Activated gamma-delta T cell (primary cell): ENCODE measurements at places on chromosomes 6 and 20.

DNA sequence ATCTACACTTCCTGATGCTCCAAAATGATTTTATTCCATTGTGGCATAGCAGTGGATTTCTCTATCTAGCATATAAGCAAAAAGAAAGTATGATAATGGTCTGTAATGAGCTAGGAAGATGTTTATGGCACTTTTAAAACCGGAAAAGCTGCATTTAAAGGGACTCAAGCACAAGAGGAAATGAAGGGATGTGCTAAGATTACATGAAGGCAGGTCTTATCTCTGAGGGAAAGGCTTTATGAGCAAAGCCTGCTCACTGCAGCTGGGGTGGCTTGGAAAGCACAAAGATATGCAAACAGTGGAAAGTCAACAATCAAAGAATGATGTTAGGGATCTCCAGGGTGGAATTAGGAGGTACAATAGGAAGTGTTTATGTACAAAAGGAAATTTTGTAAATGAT is 138.2 kb downstream of the TENT5A start:
- DNase-seq: no peak

- no peak for DNase-seq
These were observed 20.9 kb upstream of the KLHL31 start for GRCh38 chr6:53686355-53686940.

DNA sequence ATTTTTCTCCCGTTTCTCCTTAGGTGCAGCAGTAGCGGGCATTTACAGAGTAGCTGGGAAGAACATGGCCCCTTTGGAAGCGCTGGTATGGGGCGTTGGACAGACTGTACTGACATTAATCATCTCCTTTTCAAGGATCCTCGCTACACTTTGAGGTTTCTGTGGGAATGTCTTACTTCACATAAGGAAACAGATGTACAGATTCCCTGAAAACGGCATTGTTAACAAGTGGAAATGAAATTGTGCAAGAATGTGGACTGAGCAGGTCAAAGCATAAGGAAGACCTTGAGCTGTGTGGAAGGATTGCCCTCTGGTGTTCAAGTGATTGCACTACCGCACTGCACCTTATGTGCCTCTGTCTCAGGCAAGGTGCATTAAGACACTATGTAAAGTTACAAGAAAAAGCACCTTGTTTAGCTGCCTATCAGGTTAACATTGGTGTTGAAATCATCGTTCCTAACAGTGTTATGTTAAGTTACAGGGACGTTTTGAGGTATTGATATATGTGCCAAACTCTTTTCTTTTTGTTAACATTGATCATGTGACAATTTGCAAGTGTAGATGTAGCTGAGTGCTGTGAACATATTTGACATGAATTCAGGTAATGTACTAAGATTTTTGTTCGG is 38.0 kb downstream of the TMEM170B start:
- DNase-seq: no peak

GRCh38 chr20:23115822-23116221 is 29.7 kb upstream of the CD93 start:
- no peak for DNase-seq

- DNase-seq: no peak
These were observed 56.8 kb downstream of the SNX9 start for GRCh38 chr6:157879873-157880254.

GRCh38 chr20:63533388-63533787 is 3.8 kb downstream of the PTK6 start:
- DNase-seq: no peak

DNA sequence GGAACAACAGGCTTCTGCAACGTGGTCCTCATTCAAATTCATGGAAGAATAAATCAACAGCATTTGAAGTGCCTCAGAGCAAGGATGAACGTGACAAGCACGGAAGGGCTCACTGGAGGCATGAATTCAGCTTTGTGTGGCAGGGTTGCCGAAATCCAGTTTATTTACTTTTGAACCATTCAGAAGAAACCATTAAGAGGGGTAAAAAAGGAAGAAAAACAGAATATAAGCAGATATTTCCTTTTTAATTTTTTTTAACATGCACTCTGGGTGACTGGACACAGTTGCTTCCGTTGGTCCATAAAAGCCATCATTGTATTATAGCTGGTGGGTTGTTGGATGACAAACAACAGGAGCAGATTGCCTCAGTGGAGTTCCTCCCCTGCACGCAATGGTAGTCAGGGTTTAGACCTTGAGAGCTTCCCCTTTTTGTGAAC is 17.3 kb upstream of the SNRPB2 start:
- DNase-seq: no peak

DNA sequence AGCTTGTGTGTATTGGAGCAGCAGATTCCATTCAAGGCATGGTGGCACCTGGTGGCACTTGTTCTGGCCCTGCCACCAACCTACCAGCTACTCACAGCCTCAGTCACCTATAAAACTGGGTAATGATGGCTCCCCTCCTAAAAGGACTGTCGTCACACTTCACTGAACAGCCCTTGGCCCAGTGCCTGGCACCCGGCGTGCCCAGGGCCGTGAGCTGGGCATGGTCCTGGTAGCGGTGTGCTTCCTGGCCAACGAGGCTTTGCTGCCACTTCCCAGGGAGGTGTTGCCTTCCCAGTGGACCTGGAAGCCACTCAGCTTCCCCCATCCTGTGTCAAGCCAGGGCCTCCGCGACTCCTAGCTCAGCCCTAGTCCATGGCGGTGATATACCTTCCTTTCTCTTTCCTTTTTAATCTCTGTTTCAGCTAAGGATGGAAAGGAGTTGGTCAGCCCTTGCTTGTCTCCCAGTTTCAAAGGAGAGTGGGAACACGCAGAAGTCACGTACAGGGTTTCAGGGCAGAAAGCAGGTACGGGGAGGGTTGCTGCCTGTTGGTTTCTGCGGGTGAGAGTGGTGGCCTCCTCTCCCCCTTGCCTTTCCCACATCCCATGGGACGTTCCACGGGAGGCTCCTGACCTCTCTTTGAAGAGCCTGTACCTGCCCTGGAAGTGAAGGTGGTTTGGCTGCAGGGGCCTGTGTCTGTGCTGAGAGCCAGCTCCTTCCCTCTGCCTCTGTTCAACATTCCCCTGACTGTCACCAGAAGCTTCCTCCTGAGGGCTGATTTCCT is 25.5 kb downstream of the ENTPD6 start:
- no peak for DNase-seq

DNA sequence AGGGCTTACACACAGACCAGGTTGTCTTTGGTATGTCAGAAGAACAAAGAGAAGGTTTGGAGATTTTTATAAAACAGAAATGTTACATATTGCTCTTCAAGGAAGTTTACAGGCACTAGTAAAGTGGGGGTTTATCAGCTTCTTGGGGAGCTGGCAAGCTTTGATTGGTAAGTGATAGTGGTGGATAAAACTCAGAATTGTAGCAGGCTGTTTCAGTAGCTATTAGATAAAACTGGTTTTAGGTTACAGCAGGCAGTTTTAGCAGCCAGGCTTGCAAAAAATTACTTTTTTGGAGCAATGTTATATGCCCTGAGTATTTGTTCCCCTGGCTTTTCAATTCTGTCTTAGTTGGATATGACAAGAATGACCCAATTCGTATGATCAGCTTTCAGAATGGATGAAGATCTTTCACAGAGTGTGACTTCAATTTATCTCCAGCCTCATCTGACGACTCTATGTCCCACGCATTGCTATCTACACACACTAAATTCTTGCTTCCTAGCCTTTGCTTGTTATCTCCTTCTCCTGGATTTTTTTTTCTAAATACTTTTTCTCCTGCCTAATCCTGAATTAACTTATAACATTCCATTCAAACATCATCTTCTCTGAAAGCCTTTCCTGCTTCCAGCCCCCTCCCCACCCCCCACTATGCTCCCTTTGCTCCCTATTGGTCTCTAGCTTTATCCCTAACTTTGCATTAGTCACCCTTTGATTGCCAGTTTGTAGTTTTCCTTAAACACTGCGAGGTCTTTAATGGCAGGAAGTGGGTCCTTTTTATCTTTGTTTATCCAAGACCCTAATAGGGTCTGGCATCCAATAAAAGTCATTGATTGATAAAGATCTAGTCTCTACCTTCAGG is 1.0 kb upstream of the TOMM34 start:
- no peak for DNase-seq

DNA sequence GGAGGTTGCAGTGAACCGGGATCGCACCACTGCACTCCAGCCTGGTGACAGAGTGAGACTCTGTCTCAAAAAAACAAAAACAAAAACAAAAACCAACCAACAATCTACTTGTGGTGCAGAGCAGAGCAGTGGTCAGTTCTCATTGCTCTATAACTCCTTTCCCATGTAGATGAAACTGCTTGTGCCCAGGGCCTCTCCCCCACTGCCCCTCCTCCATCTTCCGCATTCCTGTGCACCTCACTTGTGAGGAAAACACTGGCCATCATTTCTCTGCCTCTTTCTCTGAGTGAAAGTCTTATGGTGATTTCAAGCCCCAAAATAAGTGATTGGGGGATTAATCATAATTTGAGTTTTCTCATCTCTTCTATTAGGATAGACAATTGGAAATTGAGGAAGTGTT is 63.9 kb upstream of the GLP1R start:
- no peak for DNase-seq

GRCh38 chr6:165849534-165850430 is 186.7 kb upstream of the PDE10A start:
- no peak for DNase-seq

- DNase-seq: no peak
These were observed 1.5 kb downstream of the HNF4A start for GRCh38 chr20:44357020-44357419.

- DNase-seq: no peak
These were observed 20.0 kb upstream of the TRIM27 start for GRCh38 chr6:28943557-28944411.

GRCh38 chr6:34671367-34671766 is 25.2 kb downstream of the ILRUN start:
- no peak for DNase-seq

DNA sequence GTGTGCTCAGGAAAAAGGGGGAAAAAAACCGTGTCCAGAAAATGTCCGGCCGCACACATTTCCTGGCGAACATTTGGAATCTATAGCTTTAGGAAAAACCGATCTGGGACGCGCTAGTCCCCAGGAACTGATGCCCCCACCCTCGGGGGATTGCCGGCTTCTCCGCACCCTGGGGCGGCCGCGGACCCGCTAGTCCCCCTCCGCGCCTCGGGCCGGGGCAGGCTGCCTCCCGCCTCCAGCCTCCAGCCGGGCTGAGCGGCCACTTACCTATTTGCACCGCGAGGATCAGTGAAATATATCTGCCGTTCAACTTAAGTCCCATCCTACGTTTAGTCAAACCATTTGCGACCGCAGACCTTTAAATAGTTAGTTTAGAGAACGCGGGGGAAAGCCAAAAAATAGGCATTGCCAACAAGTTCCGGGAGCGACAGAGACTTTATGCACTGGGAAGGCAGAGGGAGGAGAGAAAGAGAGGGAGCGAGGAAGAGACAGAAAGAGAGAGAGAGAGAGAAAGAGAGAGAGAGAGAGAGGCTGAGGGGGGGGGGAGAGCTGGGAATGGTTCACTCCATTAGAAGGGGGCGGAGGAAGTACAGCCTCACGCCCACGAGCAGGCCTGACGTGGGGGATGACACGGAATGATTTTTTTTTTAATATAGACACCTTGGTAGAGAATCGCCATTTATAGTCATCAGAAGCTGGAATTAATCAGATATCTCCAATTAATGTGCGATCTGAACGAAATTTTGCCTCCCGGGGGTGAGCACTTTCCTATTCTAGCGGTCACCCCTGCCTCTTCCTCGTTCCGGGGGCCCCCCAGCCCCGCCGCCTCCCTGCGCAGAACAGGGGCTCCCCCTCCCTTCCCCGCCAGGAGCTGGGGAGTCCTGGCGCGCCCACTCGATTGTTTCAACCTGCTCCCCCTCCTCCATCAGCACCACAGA is at the start of gene NRN1:
Gene NRN1, minus strand, starts transcription at position 498 of the 938 bp plus-strand sequence. Its CDS starts 176 bp downstream, at position 322.
- DNase-seq: no peak

DNA sequence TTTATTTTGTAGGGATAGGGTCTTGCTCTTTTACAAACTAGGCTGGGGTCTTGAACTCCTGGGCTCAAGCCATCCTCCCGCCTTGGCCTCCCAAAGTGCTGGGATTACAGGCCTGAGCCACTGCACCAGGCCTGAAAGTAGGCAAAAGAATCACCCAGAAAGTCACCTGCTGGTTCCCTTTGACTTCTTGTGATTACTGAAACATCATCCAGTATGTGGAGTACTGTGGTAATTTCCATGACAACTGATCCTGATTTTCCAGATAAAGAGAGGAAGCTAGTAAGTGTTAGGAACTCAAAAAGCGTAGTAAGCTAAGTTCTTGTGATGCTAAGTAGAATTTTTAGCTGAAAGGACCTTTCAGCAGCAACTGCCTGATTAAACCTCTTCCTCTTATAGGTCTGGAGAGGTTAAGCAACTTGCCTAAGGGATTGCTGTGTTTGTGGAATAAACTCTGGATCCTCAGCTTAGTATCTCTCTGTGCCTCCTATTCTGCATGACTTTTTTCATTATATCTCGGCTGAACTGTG is 16.8 kb downstream of the RALY start:
- no peak for DNase-seq

DNA sequence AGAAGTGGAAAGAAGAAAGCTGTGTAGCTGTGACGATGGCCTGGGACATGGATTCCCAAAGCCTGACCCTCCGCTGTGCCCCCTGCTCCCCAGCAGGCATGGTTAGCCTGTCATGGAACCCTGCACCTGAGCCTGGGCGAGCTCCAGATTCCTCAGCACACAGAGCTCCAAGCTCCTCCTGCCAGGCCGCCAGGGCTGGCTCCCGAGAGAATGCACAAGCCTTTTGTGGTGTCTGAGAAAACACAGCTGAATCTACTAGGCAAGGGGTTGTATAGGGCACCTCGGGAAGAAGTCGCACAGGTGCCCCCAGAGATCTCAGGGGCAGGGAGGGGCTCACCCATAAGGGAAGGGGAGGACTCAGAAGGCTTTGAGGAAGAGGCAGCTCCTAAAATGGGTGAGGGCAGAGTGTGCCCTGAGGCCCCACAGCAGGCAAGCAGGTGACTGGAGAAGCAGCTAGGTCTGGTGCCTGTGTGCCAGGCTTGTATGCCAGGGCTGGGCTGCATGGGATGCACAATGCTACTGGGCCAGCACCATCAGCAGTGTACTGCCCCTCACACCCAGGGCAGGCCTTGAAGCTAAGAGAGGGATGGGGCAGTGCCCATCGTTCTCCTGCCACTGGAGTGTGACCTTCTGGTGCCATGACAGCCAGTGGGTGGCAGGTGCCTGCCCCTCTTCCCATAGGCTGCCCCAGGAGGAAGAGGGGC is 64.3 kb upstream of the CD93 start:
- no peak for DNase-seq

DNA sequence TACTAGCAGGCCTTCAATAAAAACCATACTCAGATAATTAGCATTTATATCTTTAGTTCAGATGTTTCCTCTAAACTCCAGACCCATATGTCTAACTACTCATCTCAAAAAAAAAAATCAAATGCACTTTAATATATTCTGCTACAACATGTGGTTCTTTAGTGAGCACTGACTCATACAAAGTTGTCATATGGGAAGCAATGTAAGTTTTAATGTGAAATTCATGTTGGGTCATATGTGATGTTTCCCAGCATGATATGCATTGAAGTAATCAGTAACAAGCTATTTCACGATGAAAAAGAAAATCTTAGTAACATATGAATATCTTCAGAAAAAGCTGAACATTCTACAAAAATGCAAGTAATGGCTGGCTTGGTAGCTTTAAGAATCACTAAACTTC is 859.7 kb upstream of the ADGRB3 start:
- DNase-seq: no peak

GRCh38 chr6:170403451-170403850 is 96.9 kb downstream of the FAM120B start:
- DNase-seq: no peak

DNA sequence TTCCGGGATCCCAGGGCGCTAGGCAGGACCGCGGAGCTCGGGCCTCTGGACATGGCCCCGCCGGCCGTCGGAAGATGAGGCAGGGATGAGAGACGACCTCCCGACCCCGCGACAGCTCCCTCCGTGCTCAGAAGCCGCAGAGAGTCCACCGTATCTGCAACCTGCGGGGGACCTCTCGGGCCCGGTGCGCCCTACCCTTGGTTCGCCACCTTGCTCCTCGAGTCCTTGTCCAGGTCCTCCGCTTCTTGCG is 301 bp downstream of the PPP1R3D start:
- DNase-seq: no peak
